Activated T-cell treated with anti-CD3 and anti-CD28 coated beads, Interleukin-2, amount 50 U/mL, for 72 hours (primary cell): ENCODE measurements at places on chromosomes 4 and X. TPM values are rescaled to one million over a fixed set of nuclear protein-coding genes. Genes with fewer than 3 reads are reported as not detected.

Gene ATP1B4
- not detected for total RNA-seq

DNA sequence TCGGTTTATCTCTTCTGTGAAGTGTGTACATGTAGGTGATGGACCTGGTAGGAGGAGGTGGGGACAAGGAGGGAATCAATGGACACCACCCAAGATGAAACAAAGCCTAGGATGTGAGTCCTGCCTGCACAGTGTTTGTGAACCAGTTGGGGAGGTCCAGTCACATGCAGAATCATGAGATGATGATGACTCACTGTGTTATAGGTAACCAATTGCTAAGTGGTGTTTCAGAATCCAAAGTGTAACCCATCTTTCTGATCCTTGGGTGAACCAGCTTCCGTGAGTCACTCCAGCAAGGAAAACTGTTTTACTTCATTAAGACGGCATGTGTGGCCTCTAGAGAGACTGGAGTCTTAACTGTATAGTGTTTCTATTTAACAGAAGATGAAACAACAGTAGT lies 57.9 kb upstream of the HPF1 start:
- no peak for DNase-seq

Gene CXCL11
- total RNA-seq = not detected

DNA sequence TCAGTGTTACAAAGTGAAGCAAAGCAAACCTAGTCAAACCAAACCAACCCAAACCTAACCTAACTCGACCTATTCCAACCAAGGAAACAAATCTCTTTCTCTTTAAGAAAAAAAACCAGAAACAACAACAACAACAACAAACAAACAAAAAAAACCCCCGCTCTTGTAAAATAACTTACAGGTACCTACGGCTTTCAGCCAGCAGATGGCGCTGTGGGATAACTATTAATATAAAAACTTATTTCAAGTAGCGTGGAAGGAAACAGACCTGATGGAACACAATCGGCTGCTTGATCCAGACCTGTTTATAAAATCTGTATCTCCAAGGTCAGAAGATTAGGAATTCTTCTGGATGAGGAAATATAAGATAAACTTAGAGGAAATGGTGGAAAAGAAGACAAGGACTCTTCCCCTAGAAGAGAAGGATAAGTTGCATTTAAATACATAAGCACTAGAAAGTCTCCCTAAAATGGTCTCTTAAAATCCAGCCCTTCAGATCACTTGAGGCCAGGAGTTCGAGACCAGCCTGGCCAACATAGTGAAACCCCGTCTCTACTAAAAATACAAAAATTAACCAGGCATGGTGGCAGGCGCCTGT lies 34.4 kb upstream of the CDKL5 start:
- DNase-seq = peak; percentile 44

- DNase-seq = no peak
These were observed 32.3 kb downstream of the HDAC8 start for GRCh38 chrX:72540318-72540717.

Gene GLRA2
- total RNA-seq = not detected

DNA sequence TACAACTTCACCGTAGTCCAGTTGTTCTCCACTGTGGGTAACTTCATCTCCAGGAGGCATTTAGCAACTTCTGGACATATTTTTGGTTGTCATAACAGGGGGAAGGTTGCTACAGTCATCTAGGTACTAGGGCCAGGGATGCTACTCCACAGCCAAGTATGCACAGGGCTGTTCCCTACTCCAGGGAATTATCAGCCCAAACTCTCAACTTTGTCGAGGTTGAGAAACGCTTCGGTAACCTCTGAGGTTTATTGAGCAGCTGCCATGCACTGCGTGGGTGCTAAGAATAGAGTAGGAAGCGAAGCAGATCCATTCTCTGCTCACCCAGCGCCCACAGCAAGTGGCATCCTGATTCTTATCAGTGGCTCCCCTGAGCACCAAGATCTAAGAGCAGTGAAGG lies 8.2 kb downstream of the FGFBP1 start:
- no peak for DNase-seq

Gene ADH1B
- not detected for total RNA-seq

DNA sequence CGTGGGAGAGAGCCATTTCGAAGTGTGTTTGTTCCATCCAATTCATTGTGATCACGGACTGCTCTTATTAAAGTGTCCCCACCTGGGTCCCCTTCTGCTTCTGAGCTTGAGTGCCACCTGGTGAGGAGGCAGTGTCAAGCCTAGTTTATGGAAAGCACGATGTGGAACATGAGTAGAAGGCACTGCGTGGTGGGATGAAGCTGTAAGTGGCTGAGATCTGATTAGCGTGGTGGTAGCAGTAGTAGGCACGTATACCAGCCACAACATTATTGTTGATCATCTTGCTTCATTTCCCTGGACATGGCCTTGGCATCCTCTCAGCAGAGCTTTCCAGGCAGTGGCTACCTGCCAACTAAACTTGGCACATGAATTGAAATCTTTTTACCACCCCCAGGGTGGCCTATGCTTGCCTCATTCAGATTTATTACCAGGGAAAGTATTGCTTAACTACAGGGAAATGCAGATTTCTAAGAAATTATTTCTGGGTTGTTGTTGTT lies 46.4 kb downstream of the GPAT3 start:
- peak; percentile 6 for DNase-seq

Gene GABRG1
- not detected for total RNA-seq

GRCh38 chr4:133152831-133153481 lies 3.9 kb downstream of the PCDH10 start:
- no peak for DNase-seq

DNA sequence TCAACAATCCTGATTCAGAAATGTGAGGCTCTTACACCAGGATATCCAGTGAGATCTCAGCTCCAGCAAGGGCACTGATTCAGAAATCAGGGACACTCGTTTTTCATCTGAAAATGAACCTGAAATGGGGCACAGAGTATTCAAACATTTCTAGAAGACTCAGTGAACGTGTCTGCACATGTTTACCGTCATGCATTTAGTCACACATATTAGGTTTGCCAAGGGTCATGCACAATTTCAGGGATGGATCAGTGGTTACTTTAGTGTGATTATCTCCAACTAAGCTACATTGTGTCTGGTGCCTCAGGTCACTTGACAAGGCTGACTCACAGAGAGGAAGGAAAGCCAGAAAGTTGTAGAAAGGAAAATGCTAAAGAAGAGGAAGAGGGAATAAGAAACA lies 33.6 kb upstream of the SPANXN2 start:
- no peak for DNase-seq

DNA sequence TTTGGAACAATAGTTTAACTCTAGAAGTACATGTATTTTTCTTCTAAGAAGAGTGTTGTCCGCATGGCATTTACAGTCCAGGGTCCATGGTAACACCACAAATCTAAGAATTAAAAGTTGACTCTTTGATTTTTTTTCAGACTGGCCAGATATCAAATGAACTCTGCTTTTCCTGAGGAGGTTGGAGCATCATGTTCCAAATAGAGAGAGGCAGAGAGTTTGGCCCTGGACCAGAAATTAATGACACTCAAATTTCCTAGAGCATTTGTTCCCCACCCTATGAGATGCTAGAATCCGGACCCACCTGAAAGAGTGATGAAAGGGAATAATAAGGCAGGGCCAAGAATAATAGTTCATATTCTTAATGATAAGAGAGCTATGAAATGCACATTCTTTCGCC lies 47.0 kb upstream of the NAP1L5 start:
- DNase-seq = no peak

- no peak for DNase-seq
These were observed 6.7 kb upstream of the MID2 start for GRCh38 chrX:107818900-107819521.

GRCh38 chr4:39642885-39643552 lies 4.4 kb upstream of the SMIM14 start:
- DNase-seq = no peak

Gene RIBC1
- 1.8 TPM for total RNA-seq

Gene MAGEC3
- total RNA-seq = not detected

Gene RPL10
- 3,958 TPM for total RNA-seq

GRCh38 chr4:5658974-5659373 lies 49.4 kb downstream of the EVC2 start:
- no peak for DNase-seq

- DNase-seq = no peak
These were observed 111.3 kb downstream of the AFF1 start for GRCh38 chr4:87046121-87046551.

Gene ASMT
- 0.21 TPM for total RNA-seq

DNA sequence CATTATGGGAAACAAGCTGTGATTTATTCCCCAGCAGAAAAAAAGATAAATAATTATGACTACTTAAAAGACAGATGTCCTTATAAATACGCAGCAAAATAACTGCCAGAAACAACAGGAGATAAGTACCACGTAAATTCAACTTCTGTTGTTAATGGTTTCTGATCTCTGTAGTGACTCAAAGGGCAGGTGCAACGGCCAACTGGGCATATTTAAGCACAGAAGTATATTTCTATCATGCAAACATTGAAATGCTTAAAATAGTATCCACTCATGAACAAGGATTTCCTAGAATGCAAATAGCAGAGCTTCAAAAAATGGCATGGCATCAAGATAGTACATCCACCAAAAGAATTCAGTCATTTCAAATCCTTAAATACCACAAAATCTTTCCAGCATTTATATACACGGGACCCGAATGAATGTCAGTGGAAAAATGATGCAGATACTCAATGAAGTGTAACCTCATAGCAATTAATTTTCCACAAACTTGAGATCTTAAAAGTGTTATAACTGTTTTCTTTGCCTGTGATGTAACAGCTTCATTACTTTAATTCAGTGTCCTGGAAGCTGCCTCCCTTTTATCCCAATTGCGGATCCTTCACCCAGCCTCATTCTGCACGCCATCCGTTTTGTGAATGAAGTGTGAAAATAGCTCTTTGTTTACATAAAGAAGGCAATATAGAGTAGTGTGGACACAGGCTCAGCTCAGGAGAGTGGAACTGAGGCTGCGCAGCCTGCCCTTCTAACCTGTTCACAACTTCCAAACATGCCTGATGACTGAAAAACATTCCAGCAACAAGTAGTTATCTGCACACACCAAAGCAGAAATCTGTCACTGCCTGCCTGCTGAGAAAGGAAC lies 10.2 kb downstream of the PDGFC start:
- DNase-seq = no peak

Gene NR3C2
- 8.0 TPM for total RNA-seq

DNA sequence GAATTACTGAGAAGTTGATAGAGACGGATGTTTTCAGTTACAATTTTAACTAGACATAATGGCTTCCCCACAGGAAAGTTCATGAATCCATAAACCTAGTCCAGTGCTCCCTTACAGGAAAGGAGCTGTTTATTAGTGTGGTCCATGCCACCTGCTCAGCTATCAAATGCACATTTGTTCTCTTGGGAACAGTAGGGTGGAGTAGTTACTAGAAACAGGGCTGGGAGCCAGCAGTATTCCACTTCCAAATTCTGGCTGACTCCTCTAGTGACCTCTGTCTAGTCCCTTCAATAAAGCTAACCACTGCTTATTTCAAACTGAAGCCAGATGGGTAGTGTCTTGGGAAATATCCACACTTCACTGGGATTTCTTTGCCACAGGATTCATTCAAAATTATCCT lies 88.4 kb upstream of the TLL1 start:
- DNase-seq = no peak

GRCh38 chr4:123546573-123547060 lies 150.0 kb downstream of the SPRY1 start:
- no peak for DNase-seq

GRCh38 chr4:34718576-34719245 lies 1525.6 kb downstream of the ARAP2 start:
- no peak for DNase-seq

DNA sequence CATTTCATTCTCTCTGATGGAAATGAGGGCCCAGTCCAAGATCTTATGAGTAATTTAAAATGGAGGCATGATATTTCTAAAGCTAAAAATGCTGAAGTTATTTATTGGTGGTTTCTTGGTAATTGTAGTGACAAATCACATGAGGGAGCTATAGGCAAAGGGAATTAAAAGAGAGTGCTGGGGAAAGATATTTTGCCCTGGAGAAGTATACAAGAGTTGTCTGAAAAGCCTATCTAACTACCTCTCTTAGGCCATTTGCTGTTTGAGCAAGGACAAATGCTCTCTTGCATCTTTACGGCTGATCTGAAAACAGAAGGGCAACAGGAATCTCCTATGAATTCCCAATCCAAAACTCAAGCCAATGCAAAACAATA lies 89.4 kb downstream of the FMR1NB start:
- DNase-seq = no peak

Gene GUCY1A1
- 0.28 TPM for total RNA-seq

DNA sequence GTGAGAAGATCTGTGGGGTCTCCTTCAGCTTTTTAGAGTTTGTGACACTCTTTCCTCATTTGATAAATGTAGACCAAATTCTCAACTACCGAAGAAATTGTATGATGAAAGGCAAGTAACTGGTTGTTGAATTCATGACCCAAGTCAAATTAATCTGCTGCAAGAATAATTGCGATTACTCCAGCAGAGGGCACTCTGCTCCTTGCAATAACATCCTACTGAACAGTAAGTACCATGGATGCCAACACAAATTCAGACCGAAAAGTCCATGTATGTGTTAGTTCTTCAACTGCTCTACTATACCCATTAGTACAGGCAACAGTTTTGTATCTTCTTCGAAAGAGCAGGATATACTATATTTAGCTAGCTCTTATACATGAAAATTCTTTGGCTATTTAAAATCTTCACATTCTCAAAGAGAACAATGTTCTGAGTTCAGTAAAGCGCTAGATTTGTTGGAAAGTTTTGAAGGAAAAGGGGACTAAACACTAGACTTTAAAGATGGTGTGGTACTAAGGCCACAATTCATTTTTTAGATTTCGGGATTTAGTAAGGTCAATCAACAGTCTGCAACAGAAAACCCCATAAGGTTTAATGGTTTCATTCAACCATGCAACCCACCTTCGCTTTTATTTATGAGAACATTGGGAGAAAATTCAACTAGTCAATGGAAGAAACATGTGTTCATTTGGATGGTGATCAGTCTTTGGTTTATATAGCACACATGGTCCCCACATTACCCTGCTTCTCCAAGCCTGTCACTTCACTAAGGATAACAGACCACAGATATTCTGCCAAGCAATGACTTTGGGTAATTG lies 105.4 kb upstream of the TBC1D9 start:
- DNase-seq = peak; percentile 50

DNA sequence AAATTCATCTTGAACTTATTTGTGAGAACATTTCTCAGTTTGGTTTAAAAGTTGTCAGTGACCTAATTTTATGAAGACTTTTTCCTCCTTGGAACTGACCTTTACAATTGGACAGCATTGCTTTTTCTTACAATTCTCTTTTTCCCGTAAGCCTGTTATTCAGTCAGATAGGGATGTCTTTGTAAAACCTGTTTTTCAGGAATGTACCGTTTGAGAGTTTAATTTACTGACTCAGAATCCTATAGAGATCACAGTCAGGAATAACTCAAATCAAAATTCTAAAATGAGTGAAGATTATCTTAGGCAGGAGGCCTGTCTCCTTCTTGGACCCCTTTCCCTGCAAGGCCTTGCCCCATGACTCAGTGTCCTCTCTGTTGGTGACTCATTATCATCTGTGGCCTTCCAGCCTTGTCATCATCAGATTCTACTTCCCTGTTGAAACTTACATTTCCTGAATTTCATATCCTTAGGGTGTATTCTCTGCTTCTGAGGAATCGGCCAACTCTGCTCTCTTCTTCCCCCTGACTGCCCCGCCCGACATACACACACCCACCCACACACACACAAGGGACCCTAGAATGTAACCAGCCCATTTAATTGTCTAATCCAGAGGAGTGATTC lies 99.8 kb downstream of the ARHGAP10 start:
- DNase-seq = peak; percentile 3

GRCh38 chrX:153947009-153947769 lies 2.7 kb upstream of the RENBP start:
- DNase-seq = peak; percentile 82

Gene SPANXN4
- total RNA-seq = not detected

- no peak for DNase-seq
These were observed 128.0 kb downstream of the SNCA start for GRCh38 chr4:89708903-89709421.

- no peak for DNase-seq
These were observed 258.6 kb downstream of the ADAM29 start for GRCh38 chr4:175176710-175177109.
